ENCODE measurements at places on chromosomes 2 and 18. TPM values are rescaled to one million over a fixed set of nuclear protein-coding genes. Genes with fewer than 3 reads are reported as not detected.

FSHR gene
- not detected for total RNA-seq

PSMA8 gene
- total RNA-seq = not detected

ELOA2 gene
- total RNA-seq = not detected

OSBPL6 gene
- 3.9 TPM for total RNA-seq

SOX11 gene
- under 0.01 TPM for total RNA-seq

ARHGEF33 gene
- 0.43 TPM for total RNA-seq

DNA sequence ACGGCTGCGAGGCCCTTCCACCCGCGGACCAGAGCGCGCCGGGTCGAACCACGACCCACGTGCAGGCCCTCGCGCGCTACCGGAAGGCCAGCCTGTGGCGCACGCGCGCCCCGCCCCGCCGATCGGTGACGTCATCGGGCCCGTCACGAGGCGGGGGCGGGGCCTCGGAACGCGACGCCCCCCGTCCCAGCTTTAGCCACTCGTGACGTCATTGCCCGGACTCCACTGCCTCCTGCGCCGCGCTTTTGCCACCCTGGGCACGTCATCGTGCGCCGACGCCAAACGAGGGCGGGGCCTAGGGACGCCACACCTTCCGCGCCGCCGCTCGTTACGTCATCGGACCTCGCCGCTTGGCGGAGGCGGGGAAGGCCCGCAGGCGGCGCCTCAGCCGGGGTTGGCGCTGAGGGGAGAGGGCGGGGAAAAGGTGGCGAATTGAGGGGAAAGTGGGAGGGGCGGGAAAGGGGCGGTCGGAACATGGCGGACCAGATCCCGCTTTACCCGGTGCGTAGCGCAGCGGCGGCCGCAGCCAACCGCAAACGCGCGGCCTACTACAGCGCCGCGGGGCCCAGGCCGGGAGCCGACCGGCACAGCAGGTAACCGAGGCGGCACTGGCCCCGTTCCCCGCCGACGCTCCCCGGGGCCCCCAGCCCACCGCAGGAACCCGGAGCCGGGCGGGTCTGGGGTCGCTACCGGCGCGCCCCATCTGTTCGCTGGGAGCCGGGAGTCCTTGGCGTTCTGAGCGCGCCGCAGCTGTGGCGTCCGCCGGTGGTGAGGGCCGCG lies at the start of gene ATP9B:
Gene ATP9B, plus strand, starts transcription at position 458 of the 780 bp plus-strand sequence. Its CDS starts 17 bp downstream, at position 475.
- peak; percentile 99 for DNase-seq

- DNase-seq = no peak
These were observed 152.6 kb upstream of the KYNU start for GRCh38 chr2:142724713-142725349.

DNA sequence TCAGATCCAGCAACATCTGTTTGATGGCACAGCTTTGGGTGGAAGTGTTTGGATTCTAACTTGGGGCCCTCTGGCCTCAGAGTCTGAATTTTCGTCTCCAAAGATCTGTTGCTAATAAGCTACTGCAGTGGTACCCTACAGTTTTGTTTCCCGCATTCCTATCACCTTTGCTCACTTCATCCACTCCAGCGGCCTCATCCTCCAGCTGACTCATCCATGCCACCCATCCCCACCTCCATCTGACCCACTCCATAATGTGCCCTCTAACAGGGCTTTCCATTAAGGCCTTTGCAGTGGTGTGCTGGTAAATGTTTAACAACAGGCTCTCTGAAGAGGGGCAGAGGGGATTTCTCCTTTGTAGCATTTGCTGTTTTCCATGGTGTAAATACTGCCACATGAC lies 225.5 kb downstream of the TGIF1 start:
- DNase-seq = no peak

DNA sequence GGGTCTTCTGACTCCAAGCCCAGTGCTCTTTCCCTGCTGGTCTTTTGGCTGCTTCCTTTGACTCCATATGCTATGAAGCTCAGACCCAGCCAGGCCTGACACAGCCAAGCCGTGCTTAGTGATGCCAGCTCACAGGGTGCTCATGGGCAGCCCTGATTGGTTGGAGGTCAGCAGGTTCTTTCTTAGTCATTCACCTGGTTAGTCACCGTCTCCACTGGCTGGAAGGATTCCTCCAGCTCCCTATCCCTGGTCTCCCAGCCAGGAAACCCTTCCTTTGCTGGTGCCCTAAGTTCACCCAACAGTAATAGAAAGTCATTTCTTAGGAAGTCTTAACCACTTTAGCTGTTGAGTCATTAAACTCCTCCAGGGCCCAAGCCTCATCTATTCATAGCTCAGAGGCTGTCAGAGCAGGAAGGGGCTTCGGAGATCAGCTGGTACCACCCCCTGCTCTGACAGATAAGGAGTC lies 3.9 kb downstream of the KCNK3 start:
- DNase-seq = no peak

DNA sequence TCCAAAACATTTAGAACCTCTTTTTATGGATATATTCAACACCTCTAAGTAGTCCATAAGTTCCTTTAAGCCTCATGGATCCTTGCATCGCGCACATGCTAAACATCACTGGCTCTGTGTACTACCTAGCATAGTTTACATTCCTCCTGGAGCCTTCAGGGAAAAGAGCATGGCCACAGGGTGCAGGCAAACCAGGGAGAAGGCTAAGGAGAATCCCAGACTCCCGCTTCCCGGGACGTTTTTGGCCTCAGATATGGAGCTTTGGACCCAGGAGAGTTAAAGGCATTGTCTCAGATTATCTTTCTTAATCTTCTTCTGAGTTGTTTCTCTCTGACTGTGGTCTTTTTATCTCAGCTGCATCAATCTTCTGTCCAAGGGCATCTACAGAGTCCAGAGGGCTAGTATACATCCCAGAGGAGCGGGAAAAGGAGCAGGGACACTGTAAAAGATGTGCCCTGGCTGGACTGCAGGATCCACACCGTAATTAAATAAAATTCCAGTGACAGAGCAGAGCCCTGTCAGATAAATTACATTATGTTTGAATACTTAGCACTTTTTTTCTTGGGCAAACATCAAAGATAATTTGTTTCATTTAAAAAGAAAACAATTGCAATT lies 36.9 kb downstream of the RIT2 start:
- no peak for DNase-seq

GRCh38 chr2:12083081-12083581 lies 336.7 kb downstream of the LPIN1 start:
- no peak for DNase-seq

- DNase-seq = peak; percentile 67
These were observed 33.7 kb upstream of the WIPF1 start for GRCh38 chr2:174631009-174631981.

DNA sequence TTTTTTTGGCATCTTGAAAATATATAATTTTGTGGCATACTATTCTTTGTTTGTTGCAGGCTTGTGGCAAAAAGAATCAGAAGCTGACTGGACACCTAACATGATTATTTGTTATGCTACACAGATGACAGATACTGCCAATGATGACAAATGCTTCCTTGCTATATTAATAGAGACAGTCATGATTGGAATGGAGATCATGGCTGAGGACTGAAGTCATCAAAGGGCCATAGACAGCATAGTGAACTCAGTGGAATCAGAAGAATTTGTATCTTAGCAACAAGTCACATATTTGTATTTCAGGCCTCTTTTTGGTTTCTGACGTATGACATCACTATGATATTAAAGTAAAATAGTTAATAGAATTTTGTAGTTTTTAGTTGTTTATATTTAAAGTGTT lies 1003.8 kb upstream of the DDX18 start:
- no peak for DNase-seq

DNA sequence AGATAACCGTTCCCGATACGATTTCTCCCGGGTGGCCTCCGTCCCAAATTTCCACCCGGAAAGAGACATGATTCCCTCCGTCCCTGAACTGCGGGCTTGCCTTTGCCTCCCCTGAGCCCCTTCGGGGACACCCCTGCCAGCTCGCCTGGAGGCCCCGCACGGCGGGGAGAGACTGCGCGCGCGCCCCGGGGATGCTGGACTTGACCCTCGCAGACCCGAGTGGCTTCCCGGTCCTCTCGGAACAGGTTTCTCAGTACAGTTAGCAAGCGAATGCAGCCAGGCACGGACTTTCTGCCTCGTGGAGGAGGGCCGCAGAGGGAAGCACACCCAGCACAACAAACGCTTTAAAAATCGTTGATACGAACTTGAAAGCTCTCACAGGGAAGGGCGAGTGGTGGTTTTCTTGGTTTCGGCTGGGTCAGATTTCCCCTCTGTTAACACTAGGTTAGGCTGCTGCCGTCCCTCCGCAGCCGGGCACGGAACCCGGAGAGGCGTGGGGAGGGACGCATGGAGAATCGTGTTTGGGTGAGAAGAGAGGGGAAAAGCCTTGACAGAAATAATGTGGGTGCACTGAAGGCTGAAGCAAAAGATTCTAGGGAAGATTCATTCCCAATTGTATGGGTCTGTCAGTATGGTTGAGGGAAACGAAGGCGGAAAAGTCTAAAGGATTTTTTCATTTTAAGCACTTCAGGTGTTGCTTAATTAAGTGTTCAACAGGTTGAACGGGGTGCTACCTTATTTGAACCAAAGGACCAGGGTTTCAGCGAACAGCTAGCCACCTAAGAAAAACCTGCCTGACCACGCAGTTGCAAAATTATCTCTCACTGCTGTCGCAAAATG lies 916 bp downstream of the TNFRSF11A start:
- DNase-seq = no peak

- DNase-seq = no peak
These were observed 85.0 kb downstream of the LIPG start for GRCh38 chr18:49646873-49647272.

DNA sequence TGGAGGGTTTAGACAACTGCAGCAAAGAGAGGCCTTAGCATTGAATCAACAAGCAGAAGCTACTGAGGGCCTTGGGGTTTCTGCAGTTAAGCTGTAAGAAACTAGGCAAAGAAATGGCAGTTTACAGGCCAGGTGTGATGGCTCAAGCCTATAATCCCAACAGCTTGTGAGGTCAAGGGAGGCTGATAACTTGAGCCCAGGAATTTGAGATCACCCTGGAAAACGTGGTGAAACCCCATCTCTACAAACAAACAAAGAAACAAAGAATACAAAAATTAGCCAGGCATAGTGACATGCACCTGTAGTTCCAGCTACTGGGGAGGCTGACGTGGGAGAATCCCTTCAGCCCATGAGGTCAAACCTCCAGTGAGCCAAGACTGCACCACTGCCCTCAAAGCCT lies 421.6 kb upstream of the CHST9 start:
- no peak for DNase-seq

DNA sequence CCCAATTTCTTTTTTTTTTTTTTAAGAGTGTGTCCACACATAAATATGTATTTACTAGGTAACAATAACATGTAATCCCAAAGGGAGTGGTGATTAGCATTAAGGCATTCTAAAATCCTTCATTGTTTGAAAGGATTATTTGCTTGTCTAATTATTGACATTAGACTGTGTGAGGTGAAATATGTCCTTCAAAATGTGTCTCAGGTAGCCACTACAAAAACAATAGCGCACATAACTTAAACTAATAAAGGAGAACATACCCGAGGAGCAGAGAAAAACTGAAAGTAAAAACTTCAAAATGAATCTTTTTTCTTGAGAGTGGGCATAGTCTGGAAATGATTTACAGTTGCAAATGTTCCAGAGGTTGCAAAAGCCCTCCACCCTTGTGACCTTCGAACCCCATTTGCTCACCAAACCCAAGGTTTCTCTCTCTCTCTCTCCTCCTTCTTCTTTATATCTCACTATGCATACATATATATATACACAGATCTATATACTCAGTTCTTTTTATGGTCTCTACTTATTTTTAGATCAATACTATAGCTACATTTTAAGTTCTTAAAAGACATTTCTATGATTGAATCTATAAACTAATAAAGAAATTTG lies 24.4 kb upstream of the FRZB start:
- no peak for DNase-seq

- DNase-seq = no peak
These were observed 41.0 kb upstream of the ACTR3 start for GRCh38 chr2:113848758-113849415.

DNA sequence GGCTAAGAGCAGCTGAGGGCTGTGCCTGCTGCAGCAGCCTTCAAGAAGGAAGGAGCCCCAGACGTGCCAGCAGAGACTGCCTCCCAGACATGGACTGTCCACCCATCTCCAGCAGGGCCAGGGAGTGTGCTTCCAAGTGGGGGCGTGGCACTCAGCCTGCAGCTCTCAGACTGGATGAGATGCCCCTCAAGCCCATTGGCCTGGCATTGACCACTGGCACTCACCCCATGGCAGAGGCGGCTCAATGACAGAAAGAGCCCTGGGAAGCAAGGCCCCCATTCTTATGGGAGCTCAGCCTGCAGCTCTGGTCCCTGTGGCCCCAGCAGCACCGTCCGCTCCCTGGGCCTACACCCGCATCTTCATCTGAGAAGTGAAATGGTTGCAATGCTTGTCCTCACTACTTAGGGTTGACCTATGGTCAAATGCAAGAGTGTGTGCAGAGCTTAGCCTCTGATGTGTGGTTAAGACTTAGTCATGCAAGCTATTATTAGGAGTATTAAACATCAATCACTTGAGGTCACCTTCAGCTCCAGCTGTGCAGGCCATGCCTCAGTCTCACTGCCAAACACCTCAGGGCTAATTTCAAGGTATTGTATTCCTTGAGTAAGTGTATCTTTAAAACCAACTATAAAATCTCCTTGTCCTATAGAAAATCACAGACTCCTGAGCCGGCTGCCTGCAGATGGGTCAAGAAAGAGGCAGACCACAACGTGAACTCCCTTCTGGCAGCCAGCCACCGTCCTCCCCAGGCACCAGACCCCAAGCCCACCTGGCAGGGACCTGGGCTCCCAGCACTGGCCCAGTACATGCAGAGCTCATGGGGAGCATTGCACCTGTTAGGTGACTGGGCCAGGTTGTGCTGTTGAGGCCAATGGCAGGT lies 194.8 kb downstream of the NDUFA10 start:
- no peak for DNase-seq

DNA sequence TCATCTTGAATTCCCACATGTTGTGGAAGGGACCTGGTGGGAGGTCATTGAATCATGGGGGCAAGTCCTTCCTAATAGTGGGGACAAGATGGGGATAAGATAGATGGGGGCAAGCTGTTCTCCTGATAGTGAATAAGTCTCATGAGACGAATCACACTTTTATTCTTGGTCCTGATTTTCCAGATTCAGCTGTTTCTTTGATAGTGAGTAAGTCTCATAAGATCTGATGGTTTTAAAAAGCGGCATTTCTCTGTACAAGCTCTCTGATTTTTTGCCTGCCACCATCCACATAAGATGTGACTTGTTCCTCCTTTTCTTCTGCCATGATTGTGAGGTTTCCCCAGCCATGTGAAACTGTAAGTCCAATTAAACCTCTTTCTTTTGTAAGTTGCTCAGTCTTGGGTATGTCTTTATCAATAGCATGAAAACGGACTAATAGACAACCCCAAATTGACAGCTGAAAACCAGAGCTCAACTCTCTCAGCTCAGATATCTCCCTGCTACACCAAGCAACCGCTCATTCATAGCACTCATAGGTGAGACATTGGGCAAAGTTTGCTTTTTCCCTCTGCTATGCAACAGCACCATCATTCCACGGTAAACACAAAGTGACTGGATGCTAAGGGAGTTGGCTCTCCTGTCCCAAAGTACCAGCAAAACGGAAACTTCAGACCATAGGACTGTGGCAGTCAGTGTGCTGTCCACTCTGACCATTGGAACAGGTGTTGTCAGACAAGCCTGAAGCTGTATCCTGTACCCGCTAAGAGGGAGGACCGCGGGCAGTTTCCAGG lies 44.9 kb upstream of the TBC1D8 start:
- no peak for DNase-seq

Data from fibroblast of villous mesenchyme (primary cell).